ENCODE measurements at places on chromosomes 11 and 22.

DNA sequence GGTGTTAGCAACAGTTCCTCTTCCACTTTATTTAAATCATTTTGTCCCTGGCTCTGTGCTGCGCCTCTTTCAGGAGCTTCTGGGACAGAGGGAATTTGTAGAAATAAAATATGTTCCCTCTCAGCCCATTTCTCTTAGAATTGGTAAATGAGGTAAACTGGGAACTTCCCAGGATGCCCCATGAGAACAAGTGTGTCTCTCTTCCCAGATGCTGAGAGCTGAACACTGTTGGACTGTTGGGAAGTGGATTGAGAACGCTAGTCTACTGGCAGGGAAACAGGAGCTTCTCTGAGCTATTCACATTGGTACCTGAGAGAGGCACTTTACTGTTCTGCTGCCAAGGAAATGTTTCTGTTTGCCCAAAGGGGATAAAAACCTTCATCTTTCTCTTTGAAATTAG, 4.0 kb downstream of the CRY2 start:
- no peak for DNase-seq

GRCh38 chr22:39556970-39557841, 13.3 kb upstream of the CACNA1I start:
- DNase-seq = no peak

- no peak for DNase-seq
These were observed 133.4 kb upstream of the E2F8 start for GRCh38 chr11:19374151-19374569.

- no peak for DNase-seq
These were observed 14.2 kb upstream of the SOX10 start for GRCh38 chr22:37998543-37998942.

GRCh38 chr11:73598719-73599379, 937 bp upstream of the FAM168A start:
- no peak for DNase-seq

DNA sequence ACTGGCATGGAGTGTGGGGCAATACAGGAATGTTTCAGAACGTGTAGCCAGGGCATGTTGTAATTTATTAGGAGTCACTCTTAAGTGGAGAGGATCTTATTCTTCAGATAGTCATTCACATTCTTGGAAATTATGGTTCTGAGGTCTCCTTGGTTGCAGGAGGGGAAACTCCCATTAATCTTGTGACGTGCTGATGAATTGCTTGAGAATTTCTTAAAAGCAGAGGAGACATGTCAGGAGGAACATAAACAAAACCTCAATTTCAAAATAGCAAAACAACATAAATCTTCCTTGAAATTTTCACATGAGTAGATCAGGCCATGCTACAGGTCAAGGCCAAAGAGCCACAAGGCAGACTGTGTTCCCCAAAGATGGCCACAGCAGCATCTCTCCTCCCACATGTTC, 50.4 kb downstream of the ADM start:
- no peak for DNase-seq

DNA sequence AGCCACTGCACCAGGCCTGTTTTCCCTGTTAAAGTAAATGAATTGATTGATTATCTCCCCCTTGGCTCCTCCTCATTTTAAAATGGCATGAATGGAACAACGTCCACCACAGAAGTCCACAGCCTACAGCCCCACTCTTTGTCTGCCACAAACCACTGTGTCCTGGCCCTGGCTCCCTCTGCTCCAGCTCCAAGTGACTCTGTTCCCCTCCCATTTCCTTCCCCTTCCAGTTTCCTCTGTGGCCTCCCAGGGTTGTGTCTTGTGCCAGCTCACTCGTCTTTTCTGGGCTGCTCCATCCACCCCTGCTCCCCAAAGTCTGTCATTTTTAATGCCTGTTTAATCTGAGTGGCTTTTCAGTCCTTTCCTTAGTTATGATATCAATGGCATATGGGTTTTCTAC, 52.4 kb upstream of the CD5 start:
- no peak for DNase-seq

DNA sequence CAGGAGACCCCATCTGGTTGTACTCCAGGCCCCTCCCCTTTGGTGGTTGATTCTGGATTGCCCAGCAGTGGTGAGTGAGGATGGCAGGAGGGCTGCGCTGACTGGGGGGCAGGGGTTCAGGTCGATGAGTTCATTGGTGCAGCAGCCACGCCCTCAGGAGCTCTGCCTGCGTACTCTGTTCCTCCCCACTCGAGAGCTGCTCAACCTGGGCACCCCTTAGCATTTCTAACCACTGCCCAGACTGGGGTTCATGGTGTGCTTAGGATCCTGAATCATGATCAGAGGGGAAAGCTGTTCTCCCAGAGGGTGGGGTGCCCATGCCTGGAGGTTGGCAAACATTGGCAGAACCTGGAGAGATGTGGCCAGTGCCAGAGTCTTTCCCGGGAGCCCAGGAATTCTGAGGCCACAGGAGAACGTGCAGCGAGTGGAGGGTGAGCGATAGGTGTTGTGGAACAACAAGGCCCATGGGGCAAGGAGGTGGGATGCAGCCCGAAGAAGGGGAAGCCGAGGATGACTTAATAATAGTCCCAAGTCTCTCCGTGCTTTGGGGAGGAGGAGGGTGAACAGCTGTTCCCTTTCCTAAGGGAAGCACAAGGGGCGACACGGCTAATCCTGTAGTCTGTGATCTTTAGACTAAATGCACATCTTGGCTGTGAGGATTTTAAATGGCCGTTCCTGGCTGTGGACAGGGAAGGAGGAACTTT, 75.5 kb downstream of the SCN3B start:
- no peak for DNase-seq

GRCh38 chr22:37713761-37714160, 16.9 kb downstream of the TRIOBP start:
- no peak for DNase-seq

Data from LNCaP clone FGC (cell line).